ENCODE measurements at places on chromosomes 1 and 21.
A peak's percentile ranks its signal among the peaks of the same experiment; 100 is the strongest.

- peak; percentile 97 for DNase-seq
Observed at GRCh38 chr1:27383039-27383605, at the start of gene CD164L2. Gene CD164L2, minus strand, starts transcription at chr1:27383333. Its CDS starts 94 bp downstream, at chr1:27383239.

- DNase-seq: peak; percentile 37
Observed at GRCh38 chr1:166089804-166090203, 77.0 kb downstream of the FAM78B start.

DNA sequence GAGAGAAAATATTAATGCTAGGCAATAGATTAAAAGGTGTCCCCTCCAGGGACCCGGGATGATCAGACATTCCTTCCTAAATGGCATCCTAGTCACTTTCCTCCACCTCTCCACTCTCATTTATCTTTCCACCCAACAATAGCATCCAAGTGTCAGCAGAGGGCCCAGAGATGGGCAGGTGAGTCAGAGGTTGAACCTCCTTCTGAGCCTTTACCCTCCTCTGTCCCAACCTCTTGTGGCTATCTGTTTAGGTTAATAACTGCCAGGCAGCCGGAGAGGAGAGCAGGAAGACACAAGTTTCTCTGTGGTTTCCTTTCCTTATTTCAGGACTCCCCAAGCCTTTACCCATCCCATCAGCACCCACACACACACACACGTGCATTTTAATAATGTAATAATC, 4.1 kb downstream of the GJA5 start:
- DNase-seq: no peak

GRCh38 chr1:42691157-42691498, 8.9 kb downstream of the YBX1 start:
- no peak for DNase-seq

- DNase-seq: no peak
Observed at GRCh38 chr1:4394366-4394765, 260.0 kb upstream of the AJAP1 start.

GRCh38 chr1:201173736-201174135, 16.9 kb upstream of the IGFN1 start:
- DNase-seq: no peak

Measured in endodermal cell (in vitro differentiated cells).